ENCODE measurements at places on chromosomes 7 and 10.

GRCh38 chr7:22688084-22688483 is 38.9 kb upstream of the IL6 start:
- DNase-seq, result no peak

DNA sequence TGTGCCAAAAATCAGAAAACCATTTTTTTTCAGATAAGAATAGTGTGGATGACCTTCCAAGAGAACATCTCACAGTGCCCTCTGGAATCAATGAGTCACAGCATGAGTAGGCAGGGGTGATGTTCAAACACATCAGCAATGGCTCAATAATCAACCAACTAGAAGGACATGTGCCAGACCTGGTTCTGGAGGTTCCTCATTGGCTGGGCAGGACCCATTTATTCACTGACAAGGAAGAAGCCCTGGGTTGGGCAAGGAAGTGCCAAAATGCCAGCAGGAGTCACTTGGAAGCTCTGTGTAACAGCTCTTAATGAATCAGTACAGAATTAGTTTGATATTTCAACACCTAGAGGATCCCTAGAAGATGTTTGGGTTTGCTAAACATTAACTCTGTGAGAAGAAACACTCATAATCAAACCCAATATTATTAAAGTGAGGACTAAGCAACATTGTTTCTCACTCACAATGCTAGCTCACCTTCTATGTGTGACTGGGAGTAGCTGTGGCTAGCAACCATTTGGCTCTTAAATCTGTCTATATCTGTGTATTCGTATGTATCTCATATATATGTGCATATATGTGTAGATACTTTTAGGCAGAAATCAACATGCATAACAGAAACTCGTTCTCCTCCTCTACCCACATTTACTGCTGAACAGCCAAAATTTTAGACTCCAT is 72.3 kb upstream of the APBB1IP start:
- DNase-seq, result no peak

DNA sequence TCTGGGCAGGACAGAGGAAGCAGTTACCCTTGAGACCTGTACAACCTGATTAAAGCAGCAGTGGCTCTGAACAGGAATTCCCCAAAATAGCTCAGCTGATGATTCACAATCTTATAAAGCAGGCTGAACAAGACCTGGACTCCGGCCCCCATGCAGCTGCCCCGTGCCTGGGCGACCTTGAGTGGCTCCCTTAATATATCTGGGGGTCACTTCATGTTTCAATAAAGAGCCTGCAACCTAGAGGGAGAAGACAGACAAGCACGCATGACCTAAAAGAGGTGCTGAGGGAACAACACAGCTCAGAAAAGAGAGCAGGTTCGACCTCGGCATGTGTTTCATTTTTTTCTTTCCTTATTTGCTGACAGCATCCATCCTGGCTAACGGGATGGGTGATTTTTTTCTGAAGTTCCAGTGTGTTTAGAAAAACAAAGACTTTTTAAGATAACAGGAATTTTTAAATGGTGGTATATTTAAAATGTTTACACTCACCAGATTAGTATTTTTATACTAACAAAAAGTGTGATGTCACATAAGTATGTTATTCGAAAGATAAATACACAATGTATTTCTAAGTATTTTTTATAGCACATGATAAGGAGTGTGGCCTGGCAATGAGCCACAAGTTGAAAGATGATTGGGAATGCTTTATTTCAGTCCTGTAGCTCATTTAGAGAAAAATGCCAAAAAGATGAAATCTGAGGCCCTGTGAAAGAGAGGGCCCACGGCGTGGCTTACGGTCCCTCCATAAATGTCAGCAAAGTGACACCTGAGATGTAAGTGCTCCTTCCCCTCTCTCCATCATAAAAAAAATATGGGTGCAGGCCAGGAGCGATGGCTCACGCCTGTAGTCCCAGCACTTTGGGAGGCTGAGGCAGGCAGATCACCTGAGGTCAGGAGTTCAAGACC is 161.3 kb downstream of the SLIT1 start:
- DNase-seq, result peak; percentile 29

DNA sequence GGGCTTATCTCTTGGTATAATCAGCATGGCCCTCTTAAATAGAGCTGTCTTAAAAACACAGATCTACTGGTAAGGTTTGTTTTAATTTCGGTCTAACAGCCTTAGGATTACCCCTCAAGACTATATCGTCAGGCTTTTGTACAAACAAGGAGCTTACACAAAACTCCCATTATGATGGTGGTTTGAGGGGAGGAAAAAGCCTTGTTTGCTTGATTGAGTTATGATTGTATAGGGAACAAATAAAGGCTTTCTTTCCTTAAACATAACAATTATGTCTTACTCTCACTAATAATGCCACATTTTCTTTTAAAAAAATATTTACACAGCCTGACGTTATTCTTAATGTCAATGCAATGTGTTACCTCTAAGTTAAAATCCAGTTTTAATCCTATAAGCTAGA is 188.8 kb upstream of the TCF7L2 start:
- no peak for DNase-seq

DNA sequence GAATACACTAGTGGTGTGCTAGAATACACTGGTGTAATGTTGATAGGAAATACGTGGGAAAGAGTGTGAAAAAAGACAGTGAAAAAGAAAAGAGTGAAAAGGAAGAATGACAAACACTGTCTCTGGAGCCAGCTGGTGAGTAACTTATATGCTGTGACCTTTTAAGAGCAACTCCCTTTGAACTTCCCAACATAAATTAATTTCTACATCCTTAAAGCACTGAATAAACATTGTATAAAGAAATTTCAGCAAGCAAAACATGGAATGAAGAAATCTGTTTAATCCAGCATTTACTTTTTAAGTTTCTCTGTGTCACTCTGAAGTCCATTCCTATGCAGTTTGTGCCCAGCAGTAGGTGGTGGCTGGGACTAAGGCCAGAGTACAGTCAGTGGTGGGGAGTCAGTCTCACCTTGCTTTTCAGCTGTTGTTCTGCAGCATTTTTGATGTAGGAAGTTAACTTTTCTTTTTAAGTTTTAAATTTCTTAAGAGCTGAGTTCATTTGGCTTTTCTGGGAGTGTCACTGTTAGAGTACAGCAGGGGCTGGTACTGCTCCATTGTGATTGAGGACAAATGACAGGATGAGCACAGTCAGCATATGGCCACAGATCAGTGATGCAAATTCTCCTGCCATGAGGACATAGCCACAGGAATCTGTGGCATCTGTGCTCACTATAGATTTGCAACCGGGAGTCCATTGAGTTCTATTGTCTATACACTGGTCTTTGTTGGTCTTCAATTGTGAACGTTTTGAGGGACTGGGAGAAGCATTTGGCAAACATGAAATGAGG is 321.8 kb downstream of the ZNF248 start:
- no peak for DNase-seq

DNA sequence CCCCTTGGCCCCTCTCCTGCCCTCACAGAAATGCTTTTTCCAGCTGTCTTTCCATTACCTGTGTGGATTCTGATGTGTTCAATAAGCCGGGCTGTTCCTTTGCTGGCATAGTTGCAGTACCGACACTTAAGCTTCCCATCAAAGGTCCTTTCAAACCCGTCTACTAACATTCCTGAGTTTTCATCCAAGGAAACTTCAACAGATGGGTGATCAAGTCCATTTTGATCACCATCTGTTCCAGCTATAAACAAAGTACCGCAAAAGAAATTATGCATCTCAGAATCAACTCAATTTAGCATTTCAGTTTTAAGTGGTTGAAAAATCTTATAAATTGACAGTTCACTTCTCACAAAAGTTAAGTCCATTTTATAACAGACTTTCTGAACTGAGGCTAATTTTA is 12.7 kb downstream of the IKZF5 start:
- DNase-seq, result no peak

- peak; percentile 73 for DNase-seq
Observed at GRCh38 chr7:1919539-1920265, 249.6 kb downstream of the ELFN1 start.

DNA sequence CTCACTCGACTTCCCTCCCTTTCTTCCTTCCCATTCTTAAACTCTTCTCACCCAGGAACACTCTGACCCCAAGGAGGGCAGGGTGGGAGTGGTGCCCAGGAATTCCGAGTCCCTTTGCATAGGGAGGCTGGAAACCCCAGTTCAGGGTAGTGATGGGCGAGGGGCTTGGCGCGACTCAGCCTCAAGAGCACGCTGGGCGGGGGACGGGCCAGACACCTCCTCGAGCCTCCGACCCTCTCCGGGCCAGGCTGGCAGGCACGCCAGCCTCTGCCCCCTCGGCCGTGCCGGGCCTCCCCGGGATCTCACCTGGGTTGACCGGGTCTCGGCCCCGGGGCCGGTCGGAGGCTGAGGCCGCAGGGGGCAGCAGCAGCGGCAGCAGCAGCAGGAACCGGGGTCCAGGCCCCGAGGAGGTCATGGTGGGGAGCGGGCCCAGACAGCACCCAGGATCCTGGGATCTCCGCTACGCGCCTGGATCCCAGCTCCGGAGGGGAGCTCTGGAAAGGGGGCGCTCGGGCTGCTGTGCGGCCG is 457 bp downstream of the PLOD3 start:
- DNase-seq, result no peak

DNA sequence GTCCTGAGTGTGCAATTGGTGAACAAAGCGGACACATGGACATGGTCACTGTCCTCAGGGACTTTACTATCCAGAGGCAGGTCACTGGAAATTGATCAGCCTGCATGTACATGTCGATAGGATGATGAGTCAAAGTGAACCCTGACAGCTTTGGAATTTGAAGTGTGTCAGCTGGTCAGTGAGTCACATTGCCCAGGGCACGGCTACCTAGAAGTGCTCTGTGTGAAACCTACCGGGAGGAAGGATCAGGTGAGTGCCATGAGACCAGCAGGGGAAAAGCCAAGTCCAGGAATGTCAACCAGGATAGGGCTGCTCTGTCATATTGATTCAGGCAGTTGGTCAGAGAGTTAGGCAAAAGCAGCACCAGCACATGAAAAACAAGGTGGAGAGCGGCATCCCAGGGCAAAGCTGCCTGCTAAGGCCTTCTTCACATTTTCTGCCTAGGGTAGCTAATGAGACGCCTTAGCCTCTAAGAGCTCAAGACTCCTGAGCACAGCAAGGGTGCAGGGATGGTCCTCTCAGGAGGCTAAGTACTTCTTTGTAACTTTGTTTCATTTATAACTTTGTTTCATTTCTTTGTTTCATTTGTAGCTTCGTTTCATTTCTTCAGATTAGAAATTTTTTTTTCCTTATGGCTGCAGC is 19.4 kb upstream of the PDCD4 start:
- no peak for DNase-seq

DNA sequence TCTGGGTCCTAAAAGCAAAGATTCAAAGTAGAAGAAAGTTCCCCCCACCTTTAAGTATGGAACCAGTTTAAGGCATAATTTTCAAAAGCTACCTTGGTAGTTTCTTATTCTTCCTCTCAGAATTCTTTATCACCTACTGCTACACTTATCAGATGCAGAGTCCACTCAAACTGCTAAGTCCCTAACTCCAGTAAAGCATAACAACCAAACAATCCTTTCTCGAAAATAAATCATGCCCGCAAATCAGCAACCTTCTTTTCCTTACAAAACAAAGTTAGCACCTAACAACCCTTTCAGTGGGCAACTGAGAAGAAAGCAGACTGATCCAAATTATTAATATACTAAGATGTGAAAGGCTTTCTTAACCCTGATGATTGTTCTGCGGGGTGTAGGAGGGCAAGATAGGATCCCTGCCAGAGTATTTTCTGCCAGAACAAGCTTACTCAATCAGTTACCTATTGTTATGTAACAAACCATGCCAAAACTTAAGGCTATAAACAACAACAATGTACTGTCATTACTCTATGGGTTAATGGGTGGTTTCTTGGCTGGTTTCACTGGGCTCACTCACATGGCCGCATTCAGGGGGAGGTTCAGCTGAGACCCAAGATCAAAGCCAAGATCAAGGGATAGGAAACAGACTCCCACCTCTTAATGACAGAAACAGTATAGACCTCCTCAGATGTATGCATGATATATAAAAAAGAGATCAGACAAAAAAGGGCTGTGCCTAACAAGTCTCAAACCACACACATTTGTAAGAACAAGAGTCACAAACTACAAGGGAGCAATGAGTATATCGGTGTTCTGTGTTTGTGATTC is 42.0 kb downstream of the CCDC6 start:
- DNase-seq, result no peak

DNA sequence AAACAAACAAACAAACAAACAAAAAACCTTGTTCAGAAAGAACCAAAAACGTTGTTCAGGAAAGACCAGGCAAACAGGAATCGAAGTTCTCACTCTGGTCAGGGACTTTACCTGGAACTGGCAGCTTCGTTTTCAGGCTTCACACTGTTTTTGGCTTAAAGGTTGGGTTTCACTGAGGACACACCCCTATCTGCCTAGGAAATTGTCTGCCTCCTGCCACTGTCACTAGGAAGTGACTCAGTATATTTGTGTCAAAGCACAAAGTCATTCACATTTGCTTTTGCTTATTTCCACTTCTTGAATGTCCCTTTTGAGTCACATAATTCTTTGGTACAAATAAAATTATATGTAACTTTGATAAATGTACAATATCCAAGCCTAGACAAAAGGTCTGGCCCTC is 37.9 kb downstream of the PNLIPRP3 start:
- DNase-seq, result peak; percentile 73

DNA sequence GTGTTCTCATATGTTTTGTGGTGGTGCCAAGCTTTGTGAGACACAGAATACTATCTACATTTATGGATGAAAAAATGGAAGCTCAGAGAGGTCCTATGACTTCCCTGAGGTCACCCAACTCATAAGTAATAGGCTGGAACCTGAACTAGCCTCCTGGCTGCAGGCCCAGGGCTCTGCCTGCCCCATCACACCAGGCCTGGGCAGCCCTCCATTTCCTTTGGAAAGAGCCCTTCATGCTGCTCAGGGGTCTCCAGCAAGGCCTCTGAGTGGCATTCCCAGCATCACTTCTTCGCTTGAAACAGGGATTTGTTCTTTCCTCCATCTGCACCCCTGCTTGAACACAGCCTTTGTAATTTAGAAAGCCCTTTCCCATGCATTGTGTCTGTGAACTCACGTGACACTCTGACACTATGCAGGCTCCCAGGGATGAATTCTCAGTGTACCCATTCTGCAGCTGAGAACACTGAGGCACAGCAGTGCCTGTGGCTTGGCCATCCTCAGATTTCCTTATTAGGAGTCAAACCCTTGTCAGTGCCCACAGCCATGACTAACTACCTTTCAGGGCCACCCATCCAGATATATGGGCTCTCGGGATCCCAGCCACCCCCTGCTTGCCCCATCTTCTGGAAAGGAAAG is 127.8 kb upstream of the PPIF start:
- no peak for DNase-seq

GRCh38 chr10:108771106-108771505 is 1152.2 kb downstream of the XPNPEP1 start:
- no peak for DNase-seq

GRCh38 chr7:77651575-77652162 is 44.6 kb upstream of the RSBN1L start:
- DNase-seq, result peak; percentile 77

DNA sequence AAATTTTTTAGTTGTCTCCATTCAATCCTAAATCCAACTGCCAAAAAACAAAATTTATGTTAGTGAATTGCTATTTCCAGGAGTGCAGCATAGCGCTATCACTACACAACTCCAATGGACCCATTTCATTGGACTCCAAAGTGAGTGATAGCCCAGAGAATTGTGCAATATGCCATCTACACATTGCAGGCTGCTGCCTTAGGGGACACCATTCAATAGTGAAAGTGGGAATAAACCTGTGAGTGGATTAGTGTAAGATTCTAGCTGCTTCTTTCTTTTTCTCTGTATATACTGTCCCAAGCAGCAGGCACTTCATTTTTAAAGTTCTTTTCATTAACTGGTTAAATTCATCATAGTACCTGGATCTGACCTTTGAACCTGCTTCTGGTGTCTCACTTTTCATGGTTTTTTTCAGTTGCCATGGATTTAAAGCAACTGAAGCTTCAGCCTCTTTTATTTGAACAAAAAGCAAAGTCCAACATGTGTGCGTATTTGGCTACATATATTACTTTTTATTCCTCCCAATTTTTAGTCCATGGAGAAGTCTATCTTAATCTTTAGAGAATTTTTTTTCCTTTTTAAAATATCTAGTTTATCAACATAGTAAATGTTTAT is 97.3 kb downstream of the DGKB start:
- no peak for DNase-seq

All from hematopoietic multipotent progenitor cell treated with erythropoietin and hydrocortisone succinate and interleukin-3 and kit ligand, for 4 days (in vitro differentiated cells).